ENCODE measurements at places on chromosomes 2 and 18.

- DNase-seq, result no peak
These were observed 276.9 kb downstream of the PTPRM start for GRCh38 chr18:7844017-7844416.

DNA sequence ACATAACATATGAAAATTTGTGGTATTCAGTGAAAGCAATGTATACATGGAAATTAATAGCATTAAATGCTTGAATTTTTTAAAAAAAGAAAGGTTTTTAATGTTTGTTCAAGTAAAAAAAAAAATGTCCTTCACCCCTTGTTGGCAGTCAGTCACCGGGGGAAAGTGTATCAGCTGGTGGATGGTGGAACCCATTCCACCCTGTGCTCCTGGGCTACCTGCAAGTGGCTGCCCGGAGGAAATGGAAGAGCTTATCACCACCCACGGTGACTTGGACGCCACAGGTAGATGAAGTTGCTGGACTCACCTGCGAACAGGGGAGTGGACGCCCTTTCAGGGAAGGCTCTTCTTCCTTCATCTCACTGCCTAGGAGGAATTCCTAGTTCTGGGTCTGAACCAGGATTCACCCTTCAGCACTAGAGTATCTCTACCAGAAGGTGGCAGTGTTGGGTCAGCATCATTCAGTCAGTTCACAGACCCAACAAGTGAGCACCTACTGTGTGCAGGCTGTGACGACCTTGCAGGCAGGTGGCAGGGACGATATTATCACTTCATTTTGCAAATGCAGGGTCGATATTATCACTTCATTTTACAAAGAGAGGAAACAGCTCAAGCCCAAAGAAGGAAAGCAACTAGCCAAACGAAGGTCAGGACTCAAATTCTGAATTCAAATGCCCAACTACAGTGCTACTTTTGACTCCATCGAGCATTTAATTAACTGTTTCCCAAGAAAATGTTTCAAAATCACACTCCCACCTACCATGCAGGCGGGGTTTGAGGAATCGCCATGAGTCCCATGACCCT, 35.8 kb downstream of the CIB4 start:
- peak; percentile 68 for DNase-seq

- peak; percentile 78 for DNase-seq
These were observed 4.3 kb downstream of the IGFBP5 start for GRCh38 chr2:216690853-216691741.

- peak; percentile 22 for DNase-seq
These were observed 1.8 kb downstream of the MYO5B start for GRCh38 chr18:50192995-50193795.

DNA sequence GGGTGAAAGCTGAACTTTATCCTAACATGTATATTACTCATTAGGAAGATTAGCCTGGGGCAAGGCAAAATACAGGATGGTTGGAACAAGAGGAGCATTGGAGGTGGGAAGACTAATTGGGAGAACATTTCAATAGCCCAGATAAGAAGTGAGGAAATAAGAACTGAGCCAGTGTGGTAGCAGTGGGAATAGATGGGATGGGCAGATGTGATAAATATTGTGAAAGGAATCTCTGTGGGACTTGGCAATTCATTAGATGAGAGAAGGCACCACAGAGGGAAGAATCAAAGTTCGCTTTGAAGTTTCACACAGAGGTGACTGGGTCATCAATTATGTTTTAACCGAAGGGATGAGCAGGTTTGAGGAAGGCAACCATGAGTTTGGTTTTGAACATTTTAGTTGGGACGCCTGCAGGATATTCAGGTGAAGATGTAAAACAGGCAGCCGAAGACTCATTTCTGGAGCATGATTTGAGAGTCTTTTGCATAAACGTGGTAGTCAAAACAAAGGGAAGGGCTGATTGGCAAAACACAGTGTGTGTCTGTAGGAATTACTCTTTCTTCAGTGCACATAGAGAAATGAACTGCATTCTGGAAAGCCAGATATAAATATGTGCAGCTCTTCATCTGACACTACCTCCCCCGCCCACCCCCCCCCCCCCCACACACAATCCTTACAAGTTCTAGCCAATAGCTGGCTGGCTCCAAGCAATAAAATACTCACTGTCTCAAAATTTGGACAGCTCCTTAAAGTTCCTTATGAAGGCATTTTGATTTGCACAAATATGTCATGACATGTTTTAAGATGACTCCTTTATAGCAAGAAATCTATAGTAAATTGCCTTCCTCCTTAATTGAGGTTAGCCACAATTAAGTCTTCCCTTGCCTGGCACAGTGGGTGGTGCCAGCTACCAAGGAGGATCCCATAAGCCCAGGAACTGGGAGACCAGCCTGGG, 1.9 kb upstream of the SLC1A4 start:
- peak; percentile 47 for DNase-seq

DNA sequence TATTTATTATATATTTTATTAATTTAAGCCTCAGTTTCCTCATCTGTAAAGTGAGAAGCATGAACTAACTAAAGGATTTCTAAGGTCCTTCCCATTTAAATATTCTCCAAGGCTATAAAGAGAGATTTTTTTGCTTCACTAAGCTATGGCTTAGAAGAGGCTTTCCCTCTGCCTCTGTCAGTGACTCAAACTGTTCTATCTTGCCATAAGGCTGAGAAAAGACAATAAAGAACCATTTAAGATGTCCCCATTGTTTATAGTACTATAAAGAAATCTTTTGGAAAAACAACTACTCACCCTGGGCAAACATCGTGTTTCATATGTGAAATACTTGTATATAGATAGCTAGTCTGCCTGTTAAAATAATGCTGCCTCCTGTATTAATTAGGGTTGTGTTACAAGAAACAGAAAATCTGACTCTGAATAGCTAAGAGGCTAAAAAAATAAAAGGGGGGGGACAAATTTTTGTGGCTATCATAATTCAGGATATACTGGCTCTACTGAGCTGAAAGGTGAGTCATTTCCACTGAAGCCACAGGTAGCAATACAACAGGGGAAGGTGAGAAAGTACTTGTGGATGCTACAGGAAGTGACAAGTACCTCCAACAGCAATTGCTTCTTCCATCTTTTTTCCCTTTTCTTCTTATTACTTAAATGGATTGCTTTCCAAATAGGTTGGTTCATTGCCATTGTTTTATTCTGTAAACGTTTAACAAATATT, 25.4 kb downstream of the EPHA4 start:
- no peak for DNase-seq

- DNase-seq, result no peak
These were observed 353.1 kb downstream of the IRS1 start for GRCh38 chr2:226446406-226447001.

GRCh38 chr2:7111626-7112025, 194.4 kb downstream of the RNF144A start:
- DNase-seq, result no peak

DNA sequence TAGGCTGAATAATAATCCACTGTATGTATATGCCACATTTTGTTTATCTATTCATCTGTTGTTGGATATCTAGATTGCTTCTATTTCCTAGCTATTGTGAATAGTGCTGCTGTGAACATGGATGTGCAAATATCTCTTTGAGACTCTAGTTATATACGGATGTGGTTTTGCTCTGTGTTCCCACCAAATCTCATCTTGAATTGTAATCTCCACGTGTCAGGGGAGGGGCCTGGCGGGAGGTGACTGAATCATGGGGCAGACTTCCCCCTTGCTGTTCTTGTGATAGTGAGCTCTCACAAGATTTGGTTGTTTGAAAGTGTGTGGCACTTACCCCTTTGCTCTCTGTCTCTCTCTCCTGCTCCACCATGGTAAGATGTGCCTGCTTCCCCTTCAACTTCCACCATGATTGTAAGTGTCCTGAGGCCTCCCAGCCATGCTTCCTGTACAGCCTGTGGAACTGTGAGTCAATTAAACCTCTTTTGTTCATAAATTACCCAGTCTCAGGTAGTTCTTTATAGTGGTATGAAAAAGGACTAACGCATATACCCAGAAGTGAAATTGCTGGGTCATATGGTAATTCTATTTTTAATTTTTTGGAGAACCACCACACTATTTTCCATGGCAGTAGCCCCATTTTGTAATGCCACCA, 86.1 kb upstream of the UPP2 start:
- no peak for DNase-seq

DNA sequence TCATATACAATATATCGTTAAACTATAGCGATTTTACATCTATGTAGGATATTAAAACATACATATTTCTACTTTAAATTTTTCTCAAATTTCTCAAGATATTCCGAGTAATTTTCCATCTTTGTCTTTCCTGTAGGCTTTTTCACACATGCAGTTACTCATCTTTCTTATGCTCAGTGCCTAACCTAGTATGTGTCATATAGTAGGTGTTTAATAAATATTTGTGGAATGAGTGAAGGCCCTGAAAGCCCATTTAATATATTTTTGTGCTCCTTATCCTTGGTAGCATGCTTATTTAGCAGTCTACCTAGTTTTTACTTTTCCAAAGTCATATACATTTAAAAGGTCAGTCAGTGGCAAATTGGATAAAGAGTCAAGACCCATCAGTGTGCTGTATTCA, 67.3 kb downstream of the ITGB6 start:
- DNase-seq, result no peak

DNA sequence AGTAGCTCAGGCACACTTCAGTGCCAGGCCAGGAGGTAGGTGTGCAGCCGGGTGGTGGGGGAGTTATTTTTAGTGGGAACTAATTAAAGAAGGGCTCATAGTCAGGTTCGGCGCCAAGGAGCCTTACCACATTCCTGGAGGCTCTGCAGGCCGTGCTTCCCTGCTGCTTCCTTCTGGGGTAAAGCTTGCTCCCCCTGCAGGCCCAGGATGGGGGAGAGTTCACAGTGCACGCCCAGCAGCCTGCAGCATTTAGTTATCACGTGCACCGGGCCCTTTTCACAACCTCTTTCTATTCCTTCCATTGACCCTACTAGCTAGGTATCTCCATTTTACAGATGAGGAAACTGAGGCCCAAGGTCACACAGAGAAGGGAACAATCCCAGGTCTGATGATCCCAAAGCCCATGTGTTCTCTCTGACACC, 2.5 kb downstream of the KCNF1 start:
- no peak for DNase-seq

DNA sequence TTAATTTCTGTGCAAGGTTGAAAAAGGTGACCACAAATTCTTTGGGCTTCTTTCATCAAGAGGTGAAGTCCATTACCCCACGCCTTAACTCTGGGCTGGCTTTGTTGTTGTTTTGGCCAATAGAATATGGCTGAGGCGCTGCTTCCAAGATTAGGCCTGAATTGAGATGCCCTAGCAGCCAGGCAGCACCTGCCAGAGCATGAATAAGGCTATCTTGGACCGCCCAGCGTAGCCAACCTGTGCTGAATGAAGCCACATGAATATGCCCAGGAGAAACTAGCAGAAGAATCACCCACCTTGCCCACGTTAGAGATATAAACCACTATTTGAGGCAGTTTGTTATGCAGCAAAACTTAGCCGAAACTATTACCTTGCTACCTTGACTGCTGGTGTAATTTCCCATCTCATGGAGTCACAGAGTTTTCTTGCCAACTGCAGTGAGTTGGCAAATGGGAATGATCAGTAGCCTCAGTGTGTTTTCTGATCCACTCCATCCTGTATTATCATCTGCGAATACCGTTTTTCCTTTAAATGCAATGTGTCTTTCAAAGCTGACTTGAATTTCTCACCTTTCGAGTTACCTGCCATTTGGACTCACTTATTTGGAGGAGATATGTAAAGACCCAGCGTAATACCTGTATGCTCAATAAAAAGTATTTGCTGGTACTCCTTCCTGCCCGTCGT, 679 bp downstream of the TSGA10 start:
- DNase-seq, result no peak

- no peak for DNase-seq
These were observed 236.8 kb upstream of the TNP1 start for GRCh38 chr2:217096474-217097225.

- no peak for DNase-seq
These were observed 210.9 kb downstream of the CDH20 start for GRCh38 chr18:61544178-61544577.

DNA sequence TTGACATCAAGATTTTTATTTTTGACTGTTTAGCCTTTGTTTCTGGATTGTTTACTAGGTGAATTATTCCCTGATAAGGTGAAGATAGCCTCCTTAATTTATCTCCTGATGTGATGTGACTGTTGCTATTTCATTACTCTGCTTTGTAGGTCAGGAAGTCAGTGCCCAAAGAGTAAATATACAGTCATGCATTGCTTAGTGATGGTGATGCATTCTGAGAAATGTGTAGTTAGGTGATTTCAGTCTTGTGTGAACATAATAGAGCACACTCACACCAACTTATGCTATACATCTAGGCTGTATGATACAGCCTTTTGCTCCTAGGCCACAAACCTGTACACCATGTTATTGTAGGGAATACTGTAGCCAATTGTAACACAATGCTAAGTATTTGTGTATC, 102.4 kb upstream of the THUMPD2 start:
- DNase-seq, result no peak

DNA sequence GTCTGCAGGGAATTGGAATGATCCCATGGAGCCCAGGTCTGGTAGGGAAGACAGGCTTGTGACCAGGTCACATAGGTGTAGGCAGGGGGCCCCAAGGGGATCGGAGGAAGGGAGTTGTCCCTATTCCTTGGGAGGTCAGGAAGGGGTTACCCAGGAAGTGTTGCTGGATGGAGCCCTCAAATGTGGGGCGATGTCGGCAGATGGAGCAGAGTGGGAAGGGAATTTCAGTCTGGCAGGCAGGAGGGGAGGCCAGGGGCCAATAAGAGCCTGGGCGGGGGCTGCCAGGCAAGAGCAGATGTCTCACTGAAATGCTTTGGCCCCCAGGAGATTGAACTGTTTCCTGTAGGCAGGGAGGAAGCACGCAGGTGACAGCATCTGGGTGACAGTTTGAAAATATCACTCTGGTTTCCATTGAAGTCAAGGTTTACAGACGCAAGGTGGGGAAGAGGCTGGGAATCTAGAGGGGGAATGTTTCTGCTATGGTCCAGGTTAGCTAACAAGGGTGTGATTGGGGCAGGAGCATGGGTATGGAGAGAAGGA, 81.5 kb upstream of the SMAD2 start:
- no peak for DNase-seq

DNA sequence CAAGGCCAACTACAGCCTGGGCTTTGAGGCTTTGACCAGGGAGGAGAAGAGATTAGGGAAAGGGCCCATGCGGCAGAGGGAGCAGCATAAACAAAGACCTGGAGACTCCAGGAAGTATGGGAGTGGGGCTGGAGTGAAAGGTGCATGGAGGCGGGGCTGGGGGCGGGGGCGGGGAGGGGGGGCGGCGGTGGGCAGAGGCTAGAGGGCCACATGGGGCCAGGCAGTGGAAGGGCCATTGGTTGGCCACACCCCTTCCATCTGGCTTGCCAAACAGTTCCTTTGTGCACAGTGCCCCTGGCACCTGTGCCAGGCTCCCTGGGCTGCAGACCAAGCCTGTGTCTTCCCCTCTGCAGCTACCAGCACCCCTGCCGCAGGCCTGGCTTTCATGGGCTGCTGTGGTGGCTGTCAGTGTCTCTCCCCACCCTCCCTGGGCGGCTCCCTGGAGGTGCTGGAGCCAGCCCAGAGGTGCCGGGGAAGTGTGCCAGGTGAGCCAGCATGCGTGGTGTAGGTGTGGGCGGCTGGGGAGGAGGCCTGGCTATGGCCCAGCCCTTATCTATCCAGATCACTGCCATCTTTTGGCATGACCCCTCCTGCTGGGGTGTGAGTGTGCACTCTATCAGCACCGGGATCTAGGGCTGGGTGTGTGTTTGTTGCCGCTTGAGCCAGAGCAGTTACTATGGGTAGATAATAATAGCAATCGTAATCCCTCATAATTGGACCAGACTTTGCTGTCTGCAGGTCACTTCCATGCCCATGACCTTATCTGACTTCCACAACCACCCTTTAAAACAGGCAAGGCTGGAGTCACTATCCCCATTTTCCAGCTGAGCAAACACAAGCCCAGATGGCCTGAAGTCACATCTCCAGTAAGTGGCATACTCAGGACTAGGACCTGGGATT, 30.5 kb downstream of the DNMT3A start:
- no peak for DNase-seq

- no peak for DNase-seq
These were observed 13.1 kb upstream of the SCN1A start for GRCh38 chr2:166140932-166141331.

Data from GM13976 (cell line).